ENCODE measurements at places on chromosomes 3 and 15.

DNA sequence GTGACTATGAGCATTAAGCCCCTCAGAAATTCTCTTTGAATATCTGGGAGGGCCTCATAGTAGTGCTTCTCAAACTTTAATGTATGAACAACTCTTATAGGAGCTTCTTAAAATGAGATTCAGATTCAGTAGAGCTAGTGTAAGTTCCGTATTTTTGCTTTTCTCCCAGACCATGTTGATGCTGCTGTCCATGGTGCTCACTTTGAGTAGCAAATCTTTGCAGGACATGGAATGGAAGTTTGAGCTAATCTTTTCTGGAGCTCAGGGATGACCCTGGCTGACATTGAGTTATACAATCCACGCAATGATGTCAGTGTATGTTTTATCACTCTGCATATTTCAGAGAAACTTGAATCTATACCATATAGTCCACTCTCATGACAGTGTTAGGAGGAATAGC lies 134.2 kb downstream of the OTOL1 start:
- peak; percentile 1 for DNase-seq

DNA sequence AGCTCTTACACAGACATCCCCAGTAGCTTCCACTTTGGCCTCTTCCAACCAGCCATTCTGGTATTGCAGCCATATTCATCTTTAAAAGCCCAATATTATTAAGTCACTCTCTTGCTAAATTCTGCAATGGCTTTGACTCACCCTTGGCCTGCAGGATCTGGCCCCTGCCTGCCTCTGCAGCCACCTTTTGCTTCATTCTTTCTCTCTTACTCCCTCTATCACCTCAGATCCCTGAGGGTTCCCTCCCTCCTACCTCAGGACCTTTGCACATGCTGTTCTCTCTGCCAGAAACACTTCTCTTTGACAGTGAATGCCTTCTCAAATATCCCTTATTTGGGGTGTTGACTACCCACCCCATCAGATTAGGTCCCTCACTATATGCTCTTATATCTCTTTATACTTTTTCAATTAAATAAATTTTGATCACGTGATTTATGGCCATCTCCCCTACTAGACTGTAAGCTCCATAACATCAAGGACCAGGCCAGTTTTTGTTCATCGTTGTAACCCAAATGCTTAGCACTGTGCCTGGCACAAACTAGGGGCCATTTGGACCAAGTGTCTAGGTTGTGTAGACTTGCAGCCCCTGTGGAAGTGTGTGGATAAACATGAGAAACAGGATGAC lies 32.3 kb upstream of the UBE2Q2 start:
- DNase-seq = no peak

DNA sequence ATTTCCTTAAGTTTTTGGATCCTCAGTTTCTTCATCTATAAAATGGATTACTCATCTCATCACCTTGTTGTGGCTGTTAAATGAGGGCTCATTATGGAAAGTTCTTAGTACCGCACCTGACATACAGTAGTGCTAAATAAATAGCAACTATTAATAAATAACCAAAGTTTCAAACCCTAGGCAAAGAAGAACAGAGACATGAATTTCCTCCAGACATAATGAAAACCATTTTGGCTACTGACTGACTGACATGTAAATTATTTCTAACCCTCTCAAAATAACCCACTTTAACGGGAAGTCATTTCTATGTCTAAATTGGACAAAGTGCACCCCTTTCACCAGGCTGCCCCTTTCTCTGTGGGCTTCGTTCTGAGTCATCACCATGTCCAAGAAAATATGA lies 17.4 kb upstream of the KLHL6 start:
- DNase-seq = no peak

DNA sequence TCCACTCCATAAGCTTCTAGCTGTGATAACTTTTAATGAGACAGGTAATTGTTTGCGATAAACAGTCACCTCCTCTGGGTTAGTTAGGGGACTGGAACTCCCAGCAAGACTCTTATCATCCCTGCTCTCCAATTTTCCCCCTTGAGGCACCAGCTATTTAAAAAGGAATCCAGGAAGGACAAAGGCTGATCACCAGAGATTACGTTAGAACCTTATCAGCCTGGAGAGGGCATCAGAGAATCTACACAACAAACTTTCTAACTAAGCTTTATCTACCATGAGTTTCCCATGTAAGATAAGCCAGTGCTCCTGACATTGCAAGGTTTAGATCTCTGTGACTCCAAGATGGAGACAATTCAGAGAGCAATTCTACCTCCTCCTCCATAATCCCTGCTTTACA lies 31.3 kb downstream of the GPR176 start:
- no peak for DNase-seq

DNA sequence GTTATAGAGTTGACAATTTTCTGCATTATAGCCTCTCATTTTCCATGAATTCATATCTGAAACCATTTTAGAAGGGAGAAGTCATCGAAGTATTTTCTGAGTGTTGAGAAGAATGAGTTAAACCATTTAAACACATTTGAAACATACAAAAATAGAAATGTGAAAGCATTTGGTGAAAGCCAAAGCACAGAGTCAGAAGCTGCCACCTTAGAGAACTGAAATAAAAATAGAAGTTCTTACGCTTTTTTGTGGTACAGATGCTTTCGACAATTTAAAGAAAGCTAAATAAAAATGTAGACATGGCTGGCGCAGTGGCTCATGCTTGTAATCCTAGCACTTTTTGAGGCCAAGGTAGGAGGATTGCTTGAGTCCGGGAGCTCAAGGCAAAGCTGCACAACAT lies 9.0 kb downstream of the FANCD2OS start:
- no peak for DNase-seq

- peak; percentile 28 for DNase-seq
These were observed 161.3 kb upstream of the CBLB start for GRCh38 chr3:106029954-106030626.

DNA sequence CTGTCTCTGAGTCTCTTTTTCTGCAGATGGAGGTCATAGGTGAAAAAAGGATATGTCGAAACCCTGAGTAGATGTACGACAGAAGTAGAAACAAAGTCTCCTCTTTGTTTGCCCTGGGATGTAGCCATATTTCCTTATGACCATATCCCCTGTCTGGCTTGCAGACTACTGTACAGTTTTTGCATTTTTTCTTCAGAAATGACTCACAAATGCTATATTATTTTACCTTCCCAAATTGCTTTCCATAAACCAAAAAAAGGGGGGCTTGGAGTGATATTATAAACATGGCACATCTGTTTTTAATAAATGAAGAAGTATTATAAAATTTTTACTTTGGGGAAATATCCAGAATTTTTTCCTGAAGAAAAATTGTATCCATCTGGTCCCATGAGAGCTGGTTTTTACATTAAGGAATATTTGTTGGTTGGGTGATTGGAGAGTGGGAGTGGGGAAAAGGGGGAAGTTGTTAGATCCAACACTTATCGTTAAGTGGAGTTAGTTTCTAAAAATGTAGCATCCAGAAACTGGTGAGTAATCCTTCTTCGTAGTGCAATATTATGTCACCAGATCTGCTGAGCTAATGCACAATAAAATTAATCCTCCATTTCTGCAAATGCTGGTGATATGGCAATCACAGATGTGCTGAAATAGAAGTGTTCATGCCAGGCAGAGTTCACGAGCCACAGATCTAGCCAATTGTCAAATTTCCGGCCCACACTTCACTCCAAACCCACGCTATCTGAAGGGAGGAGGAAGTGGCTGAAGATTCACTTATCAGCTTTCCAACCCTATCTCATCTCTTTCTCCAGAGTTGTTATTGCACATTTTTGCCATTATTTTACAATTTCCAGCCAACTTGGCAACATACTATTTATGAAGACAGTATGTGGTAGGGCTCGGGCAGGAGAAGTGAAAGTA lies 313.6 kb upstream of the ATP11B start:
- peak; percentile 88 for DNase-seq

- no peak for DNase-seq
These were observed 99.5 kb downstream of the SNRPN start for GRCh38 chr15:25054329-25054728.

DNA sequence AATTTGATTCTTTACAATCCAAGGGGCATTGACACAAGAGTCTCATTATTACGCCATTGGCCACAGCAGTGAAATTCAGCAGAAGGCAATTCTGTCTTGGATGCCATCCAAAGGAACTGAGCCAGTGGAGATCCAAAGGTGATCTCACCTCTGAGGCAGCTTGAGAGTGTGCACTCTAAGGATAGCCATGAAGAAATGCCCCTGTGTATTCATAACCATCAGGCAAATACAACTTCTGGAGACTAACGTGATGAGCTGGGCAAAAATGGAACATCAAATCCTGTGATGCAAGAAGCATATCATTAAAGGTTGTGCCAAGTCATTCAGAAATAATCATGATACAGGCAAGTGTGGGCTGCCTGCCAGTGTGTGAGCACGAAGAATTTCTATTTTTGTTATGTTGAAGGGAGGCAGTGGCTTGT lies 41.4 kb downstream of the ROBO2 start:
- peak; percentile 76 for DNase-seq

GRCh38 chr3:117709108-117709507 lies 999.5 kb downstream of the TUSC7 start:
- DNase-seq = no peak

DNA sequence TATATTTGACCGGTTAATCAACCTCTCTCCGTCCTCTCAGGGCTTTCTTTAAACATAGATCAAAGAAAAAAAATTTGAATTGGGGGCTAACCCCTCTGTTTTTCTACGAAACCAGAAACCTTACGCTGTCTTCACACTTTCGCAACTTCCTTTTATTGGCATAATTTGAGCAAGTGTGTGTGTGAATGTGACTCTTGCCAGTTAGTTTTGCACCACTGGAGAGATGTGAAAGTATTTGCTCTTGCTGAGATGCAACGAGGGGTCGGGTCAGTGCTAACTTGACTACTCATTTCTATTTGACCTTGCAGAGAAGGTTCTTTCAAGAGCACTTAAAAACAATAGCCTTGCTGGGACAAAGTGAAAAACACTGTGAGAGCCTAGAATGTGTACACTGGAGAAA lies 81.2 kb downstream of the FAM43A start:
- DNase-seq = no peak

DNA sequence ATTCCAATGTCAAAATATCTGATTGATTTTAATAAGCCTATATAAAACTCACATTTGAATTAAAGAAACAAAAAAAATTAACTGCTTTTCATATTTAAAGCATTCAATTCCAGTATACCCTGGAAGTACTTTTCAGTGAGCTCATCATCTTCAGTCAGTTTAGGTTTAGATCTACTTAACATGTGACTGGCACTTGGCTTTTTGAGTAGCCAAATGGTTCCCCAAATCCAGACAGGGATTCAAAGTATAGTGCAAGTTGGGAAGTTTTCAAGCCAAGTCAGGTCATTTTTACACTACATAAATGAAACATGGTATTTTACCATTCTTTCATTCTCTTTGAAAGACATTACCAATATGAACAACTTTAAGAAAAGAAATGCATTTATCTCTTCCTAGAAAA lies 57.5 kb downstream of the ATP8B4 start:
- no peak for DNase-seq

DNA sequence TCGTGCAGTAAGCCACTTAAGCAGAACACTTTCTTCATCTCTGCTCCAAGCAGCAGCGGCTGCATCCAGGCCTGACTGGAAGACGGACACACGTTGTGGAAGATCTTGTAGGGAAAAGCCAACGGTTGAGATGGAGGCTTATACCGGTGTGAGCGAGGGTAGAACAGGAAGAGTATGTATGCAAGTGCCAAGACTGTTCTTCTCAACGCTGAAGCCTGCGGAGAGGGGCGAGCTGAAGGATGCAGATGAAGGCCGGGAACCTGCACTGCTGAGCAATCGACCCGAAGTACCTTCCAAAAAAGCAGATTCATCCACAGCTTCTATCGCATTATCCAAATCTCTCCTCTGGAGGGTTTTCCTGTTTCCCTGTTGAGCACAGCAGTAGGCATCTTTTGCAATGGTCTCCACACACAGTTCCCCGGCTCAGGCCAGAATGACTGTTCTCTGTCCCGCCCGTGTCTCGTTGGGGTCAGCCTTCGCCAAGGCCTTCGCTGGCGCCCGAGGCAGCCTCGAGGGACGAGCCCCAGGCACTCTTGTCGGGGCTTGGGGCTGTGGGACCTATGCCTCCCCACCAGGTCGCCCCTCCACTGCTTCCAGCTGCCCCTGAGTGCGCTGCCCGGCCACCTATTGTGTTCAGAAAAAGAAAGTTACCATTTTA lies 22.2 kb upstream of the DYNC1LI1 start:
- DNase-seq = no peak

- DNase-seq = no peak
These were observed 37.0 kb downstream of the FOXL2 start for GRCh38 chr3:138909904-138910303.

DNA sequence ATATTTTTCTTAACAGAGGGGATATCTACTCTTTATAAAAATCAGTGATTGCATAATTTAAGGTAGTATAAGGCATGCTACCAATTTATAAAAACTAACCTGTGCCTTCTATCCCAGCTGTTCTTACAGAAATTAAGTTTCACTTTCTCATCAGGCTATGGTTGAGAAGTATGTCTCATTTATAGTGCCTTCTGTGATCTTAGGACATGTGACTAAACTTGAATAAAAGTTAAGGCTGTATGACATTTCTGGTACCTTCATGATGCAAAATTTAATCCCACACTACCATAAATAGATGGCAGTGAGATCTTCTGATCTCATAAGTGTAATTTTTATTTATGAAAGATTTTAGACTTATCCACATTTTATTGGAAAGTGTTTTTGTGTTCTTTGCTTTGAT lies 12.6 kb downstream of the TIPARP start:
- DNase-seq = no peak

DNA sequence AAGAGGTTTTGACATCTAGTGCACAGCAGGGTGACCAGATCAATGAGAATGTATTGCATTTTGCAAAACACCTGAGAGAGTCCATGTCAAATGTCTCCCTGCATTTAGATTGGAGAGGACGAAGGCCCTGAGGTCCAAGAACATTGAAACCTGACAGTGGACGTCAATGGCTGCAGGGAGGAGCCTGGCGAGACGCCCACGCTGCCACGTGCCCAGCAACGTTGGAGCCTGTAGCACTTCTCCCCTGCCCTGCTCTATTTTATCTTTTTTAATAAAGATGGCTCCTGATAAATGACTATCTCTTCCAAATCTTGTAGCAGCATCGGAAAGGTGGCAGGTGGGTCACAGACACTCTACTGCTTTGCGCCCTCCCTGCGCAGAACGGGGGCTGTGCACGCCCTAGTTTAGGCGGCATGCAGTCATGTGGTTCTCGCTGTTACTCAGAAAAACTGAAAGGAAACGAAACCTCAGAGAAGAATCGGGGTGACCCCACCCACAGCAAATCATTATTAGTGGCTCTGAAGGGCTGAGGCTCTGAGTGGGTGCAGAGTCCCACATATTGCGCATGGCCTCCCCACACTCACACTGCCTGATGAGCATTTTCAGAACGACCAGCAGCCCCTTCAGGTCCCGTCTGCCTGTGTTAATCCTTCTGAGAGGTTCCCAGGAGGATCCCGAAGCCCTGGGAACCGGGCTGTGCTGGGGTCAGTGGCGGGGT lies 62.5 kb upstream of the TAMM41 start:
- no peak for DNase-seq

- DNase-seq = peak; percentile 87
These were observed 98.8 kb downstream of the AKAP13 start for GRCh38 chr15:85479071-85479647.

- no peak for DNase-seq
These were observed 79.2 kb downstream of the ABI3BP start for GRCh38 chr3:100913870-100914648.
